ENCODE measurements at places on chromosomes 5 and 9.

DNA sequence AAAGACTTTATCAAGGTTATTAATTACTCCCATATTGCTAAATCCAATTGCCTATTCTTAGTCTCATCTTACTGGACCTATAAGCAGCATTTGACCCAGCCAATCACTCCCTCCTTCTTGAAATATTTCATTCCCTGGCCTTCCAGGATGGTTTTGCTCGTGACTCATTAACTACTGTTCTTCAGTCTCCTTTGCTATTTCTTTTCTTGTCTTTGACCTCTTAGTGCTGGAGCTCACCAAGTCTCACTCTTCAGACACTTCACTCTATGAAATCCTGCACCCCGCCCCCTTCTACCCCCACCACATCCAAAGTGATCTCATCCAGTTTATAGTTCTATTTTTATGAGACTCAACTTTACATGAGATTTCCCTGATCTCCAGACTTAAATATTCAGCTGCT lies 803.1 kb upstream of the WWC1 start:
- no peak for DNase-seq

DNA sequence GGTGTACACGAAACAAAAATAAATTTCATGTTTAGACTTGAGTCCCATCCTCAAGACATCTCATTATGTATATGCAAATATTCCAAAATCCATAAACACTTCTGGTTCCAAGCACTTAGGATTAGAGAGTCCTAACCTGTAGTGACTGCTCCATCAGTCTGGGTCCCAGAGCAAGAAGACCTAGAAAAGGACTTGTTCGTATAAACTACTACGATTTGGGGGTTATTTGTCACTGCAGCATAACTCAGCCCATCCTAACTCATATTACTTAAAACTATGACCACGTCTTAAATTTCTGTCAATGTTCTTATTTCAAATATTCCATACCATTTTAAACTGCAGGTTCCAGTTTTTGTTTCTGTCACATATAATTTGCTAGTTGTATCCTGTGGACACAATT lies 463.0 kb downstream of the AGTPBP1 start:
- DNase-seq: no peak

- DNase-seq: peak; percentile 59
Observed at GRCh38 chr9:131891598-131891997, 151.7 kb upstream of the RAPGEF1 start.

- no peak for DNase-seq
Observed at GRCh38 chr9:87551772-87552217, 54.1 kb downstream of the DAPK1 start.

DNA sequence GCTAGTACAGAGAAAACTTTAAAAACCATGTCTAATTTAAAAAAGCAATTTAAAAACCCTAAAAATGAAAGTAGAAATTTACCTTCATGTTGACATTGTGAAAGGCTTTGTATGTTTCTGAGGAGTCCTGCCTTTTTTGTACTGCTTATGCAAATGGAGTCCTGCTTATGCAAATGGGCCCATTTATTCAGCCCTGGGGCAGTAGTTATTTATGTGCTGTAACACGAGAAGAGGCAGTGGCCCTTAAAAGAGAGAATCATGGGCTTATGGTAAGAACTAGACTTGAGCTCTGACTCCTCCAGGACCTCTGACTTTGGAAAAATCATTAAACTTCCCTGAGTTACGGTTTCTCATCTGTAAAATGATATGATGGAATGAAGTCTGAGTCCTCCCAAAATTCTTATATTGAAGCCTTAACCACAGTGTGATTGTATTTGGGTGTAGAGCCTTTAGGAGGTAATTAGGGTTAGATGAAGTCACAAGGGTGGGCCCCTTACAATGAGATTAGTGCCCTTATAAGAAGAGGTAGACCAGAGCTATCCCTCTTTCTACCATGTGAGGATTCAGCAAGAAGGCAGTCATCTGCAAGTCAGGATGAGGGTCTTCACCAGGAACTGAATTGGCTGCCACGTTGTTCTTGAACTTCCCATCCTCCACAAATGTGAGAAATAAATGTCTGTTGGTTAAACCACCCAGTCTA lies 447.8 kb upstream of the CD180 start:
- DNase-seq: no peak

- no peak for DNase-seq
Observed at GRCh38 chr5:5461012-5461411, 38.5 kb downstream of the ICE1 start.

GRCh38 chr5:88727705-88728313 lies 155.2 kb downstream of the MEF2C start:
- DNase-seq: peak; percentile 66

- DNase-seq: no peak
Observed at GRCh38 chr5:67494186-67494855, 297.7 kb upstream of the CD180 start.

Measured in eye (tissue), 1 donor.